Neural crest cell (in vitro differentiated cells): ENCODE measurements at places on chromosomes 16 and 17. TPM values are rescaled to one million over a fixed set of nuclear protein-coding genes. Genes with fewer than 3 reads are reported as not detected.

DNA sequence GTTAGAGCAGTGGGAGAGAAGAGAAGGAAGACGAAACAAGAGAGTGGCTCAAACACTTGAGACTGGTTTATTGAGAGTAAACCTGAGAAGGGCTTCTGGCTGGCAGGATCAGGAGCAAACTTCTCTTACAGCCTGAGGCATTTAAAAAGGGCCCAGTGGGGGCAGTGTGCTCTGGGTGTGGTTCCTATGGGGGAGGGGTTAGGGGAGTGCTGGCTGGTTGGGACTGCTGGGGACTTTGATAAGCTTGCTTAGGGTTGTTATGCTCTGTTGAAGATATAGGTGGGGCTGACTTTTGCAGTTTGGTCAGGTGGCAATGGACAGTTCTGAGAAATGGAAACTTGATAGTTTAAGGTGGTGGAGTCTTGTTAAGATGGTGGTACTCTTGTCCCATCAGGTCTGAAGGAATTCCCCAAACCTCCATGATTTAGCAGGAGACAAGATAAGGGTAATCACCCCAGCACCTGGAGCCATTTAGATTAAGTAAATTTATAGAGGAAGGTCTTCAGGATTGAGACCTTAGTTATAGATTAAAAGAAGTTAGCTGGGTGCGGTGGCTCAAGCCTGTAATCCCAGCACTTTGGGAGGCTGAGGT is 79.3 kb downstream of the EMP2 start:
- H3K4me3 ChIP-seq = no peak overlapping the region
- no peaks in the 10 kb centered on the region for H3K4me1 ChIP-seq
- H3K36me3 ChIP-seq = no peaks in the 10 kb centered on the region
- DNase-seq = no peak
- no peaks in the 10 kb centered on the region for H3K27me3 ChIP-seq
- H3K27ac ChIP-seq = no peak overlapping the region

DNA sequence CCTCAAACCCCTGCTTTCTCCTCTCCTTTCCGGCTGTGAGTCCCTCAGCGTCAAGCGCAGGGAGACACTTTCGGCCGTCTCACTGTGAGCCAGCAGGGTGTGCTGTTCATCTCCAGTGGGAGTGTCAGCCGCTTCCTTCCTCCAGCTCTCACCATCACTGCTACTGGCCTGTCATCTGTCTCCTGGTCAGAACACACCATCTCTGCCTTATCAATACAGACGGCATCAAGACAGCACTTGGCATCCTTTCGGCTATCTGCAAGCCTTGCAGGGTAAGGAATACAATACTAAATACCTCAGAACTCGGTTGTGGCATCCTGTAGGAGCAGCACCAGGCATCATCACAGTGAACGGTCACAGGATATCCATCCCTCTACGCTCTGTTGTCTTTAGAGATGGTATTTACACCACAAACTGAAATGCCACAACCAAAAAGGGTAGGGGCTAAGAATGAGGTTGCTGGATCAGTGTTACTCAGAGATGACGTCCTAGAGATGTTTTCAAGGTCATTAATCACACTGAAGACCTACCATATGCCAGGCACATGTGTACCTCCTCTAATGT is 20.7 kb upstream of the CMTM4 start:
- peak; percentile 48 for DNase-seq
- no peak overlapping the region for H3K4me3 ChIP-seq
- no peak overlapping the region for H3K27ac ChIP-seq
- H3K36me3 ChIP-seq = peaks cover 10% of the 10 kb centered on the region
- peaks cover 5% of the 10 kb centered on the region for H3K4me1 ChIP-seq

- H3K27me3 ChIP-seq = peaks cover 49% of the 10 kb centered on the region
- peak; percentile 49 for DNase-seq
- H3K36me3 ChIP-seq = no peaks in the 10 kb centered on the region
- H3K4me1 ChIP-seq = peaks cover 16% of the 10 kb centered on the region
- no peak within 1 kb of the TSS for H3K27ac ChIP-seq
- peak within 1 kb of the TSS; percentile 78 for H3K4me3 ChIP-seq
These were observed at the start of gene ASPHD1 for GRCh38 chr16:29900102-29900887. ASPHD1 (plus strand) TSS chr16:29900488; CDS start chr16:29900972, 484 bp downstream.

DNA sequence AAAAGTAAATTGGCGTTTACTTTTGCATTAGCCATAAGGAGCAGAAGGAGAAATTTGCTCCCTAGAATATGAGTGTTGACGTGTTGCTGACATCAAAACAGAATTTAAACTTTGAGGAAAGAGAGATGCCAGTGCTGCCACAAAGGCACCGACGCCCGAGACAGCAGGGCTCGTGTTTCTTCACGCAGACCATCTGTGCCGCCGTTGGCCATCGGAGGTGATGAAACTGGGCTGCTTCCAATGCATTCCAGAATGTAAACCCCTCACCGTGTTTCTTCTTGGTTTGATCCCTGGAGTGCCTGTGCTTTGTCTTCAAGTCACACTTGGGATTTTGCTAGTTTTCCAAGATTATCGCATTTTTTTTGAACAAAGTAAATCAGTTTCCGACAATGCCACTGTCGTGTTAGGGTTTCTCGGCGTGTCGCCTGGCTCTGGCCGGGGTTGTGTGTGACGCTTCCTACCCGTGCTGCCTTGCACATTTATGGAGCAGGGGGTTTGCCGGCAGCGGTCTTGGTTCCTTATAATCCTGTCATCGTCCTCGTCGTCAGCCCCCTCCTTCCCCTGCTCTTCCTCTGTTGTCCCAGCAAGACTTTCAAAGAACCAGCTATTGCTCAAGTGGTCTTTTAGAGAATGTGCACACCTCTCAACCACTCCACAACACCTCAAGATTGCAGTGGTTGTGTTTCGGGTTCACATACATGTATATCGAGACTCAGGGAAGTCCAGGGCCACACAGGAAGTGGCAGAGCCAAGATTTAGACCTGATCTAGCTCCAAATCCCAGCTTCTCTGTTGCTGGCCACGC is 103.9 kb downstream of the METRNL start:
- H3K4me1 ChIP-seq = peaks cover 11% of the 10 kb centered on the region
- H3K27me3 ChIP-seq = no peaks in the 10 kb centered on the region
- H3K4me3 ChIP-seq = no peak overlapping the region
- no peak overlapping the region for H3K27ac ChIP-seq
- no peaks in the 10 kb centered on the region for H3K36me3 ChIP-seq

DNA sequence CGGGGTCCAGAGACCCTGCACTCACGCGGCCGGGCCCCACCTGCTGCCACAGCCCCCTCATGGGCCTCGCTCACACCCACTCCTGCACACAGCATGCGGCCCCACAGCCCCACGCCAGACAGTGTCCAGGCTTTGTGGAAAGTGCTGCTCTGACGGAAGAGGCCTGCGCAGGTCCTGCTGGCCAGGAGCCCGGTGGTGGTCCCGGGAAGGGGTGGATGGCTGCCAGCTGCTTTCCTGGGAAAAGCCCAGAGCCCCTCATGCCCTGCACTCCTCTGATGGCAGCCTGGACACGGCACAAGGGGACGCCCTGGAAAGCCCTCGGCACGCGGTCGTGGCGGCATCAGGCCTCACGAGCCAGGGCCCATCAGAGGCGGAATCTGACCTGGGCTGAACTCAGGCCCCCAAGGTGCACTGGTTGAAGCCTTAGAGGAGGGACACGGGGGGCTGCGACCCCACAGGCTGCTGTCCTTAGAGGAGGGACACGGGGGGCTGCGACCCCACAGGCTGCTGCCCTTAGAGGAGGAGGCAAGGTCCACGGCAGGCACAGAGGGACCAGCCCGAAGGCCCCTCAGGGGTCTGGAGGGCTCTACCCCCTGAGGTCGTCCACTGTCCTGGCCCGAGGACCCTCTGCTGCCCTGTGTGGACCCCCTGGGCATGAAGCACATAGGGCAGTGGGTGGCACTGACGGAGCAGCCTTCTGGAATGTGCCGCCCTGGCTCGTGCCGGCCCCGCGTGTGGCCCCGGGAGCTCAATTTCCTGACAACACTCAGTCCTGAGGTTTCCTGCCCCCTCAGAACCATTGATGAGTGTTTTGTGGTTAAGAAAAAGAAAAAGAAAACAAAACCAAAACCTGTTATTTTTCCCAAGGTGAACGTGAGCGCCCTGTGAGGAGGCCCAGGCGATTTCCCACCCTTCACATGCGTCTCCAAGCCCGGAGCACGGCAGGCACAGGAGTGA is 22.1 kb downstream of the SOX8 start:
- no peak overlapping the region for H3K27ac ChIP-seq
- H3K36me3 ChIP-seq = no peaks in the 10 kb centered on the region
- H3K4me1 ChIP-seq = no peaks in the 10 kb centered on the region
- no peak overlapping the region for H3K4me3 ChIP-seq
- peaks cover 2% of the 10 kb centered on the region for H3K27me3 ChIP-seq

DNA sequence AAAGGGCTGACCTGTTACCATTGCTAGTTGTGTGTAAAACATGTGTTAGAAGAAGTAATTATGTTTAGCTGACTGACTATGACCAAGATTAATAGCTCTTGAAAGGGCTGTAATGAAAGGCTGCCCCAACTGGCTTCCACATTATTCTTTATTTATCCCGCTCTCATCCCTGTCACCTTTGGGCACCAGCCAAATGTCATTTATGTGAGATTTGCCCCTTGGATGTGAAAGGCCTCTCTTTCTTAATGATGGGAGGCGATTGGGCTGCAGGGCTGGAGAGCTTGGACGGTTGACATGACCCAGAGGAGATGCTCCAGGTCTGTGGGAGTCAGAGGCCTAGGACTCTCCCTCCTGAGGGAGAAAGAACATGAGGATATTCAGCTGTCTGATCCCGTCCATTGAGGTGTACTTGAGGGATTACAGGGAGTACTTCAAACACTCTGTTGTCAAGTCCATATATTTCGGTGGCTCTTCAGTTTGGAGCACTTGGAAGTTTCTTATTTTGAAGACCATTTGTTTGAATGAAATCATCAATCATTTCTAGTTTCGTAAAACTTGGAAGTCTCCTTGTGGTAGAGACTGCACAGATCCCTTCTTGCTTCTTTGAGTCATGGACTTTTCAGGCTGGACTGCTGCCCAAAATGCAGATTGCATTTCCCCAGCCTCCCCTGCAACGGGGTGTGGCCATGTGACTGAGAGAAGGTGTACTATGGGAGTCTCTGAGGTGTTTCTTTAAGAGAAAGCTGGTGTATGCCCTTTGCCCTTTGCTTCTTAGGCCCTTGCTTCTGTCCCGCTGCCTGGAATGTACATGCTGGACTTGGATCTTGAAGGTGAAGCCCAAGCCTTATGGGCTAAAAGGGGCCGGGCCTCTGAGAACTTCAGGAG is 51.3 kb downstream of the FTO start:
- H3K4me1 ChIP-seq = peaks cover 58% of the 10 kb centered on the region
- H3K4me3 ChIP-seq = peak overlapping the region; percentile 61
- H3K27me3 ChIP-seq = peaks cover 7% of the 10 kb centered on the region

- H3K4me3 ChIP-seq = no peak overlapping the region
- H3K36me3 ChIP-seq = no peaks in the 10 kb centered on the region
- no peak for DNase-seq
- peaks cover 4% of the 10 kb centered on the region for H3K4me1 ChIP-seq
- H3K27ac ChIP-seq = no peak overlapping the region
These were observed 19.4 kb downstream of the MYBBP1A start for GRCh38 chr17:4535667-4536258.

GRCh38 chr17:48492401-48493298 is 38.2 kb downstream of the HOXB1 start:
- no peak overlapping the region for H3K4me3 ChIP-seq
- no peaks in the 10 kb centered on the region for H3K4me1 ChIP-seq
- no peak overlapping the region for H3K27ac ChIP-seq
- H3K36me3 ChIP-seq = no peaks in the 10 kb centered on the region
- H3K27me3 ChIP-seq = peaks cover 94% of the 10 kb centered on the region

DNA sequence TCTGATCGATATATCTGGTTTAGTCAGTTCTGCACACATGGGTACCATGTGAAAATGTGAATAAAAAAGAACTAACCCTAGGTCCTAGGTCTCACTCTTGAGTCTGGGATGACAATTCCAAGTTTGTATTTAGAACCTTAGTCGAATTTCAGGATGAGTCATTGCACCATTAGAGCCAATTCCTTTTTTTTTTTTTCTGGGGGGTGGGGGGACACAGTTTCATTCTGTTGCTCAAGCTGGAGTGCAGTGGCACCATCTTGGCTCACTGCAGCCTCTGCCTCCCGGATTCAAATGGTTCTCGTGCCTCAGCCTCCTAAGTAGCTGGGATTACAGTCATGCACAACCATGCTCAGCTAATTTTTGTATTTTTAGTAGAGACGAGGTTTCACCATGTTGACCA is 41.6 kb downstream of the SPAG9 start:
- peaks cover 13% of the 10 kb centered on the region for H3K36me3 ChIP-seq
- no peaks in the 10 kb centered on the region for H3K27me3 ChIP-seq
- H3K4me3 ChIP-seq = no peak overlapping the region
- no peak for DNase-seq

GRCh38 chr17:42276609-42277341 is 584 bp upstream of the STAT5B start:
- peak; percentile 38 for DNase-seq
- H3K27ac ChIP-seq = no peak overlapping the region
- H3K36me3 ChIP-seq = no peaks in the 10 kb centered on the region
- no peaks in the 10 kb centered on the region for H3K27me3 ChIP-seq
- peaks cover 45% of the 10 kb centered on the region for H3K4me1 ChIP-seq
- peak overlapping the region; percentile 84 for H3K4me3 ChIP-seq

DNA sequence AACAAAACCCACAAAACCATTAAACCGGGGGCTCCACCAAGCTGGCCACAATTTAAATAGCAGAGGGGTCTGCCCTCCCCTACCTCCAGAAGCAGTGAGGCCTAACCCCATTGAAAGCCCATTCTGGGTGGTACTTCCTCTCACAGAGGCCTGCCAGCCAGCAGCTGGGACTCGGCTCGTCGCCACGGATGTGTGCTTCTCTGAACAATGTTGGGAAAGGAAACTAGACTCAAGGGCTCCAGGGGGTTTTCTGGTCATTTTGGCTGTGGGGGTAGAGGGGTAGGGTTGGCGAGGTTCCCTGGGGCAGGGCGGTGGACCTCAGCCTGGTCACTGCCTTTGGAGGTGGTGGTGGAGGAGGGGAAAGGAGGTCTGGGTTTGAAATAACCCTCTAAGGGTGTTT is 4.7 kb upstream of the PLCG2 start:
- H3K27ac ChIP-seq = no peak overlapping the region
- H3K27me3 ChIP-seq = peaks cover 29% of the 10 kb centered on the region
- DNase-seq = no peak
- peaks cover 3% of the 10 kb centered on the region for H3K4me1 ChIP-seq
- no peaks in the 10 kb centered on the region for H3K36me3 ChIP-seq

DNA sequence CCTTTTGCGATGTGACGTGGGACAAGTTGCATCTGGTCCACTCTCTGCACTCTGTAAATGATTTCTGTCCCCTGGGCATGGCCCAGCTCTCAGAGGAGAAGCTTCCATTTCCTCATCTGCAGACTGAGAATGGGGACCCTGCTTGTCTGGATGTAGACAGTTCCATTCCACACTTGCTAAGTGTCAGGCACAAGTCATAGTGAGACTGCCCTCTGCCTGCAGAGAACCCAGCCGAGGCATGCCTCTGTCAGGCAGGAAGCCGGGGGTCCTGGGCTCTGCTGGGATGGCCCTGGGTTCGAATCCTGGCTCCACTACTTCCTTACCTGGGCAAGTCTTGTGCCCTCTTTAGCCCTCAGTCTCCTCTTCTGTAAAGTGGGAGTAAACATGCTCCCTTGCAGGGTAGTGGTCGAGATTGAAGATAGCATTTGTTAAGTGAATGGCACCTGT is 4.1 kb downstream of the MAP2K3 start:
- H3K4me3 ChIP-seq = no peak overlapping the region
- H3K4me1 ChIP-seq = peaks cover 28% of the 10 kb centered on the region
- H3K36me3 ChIP-seq = no peaks in the 10 kb centered on the region
- no peak for DNase-seq
- no peak overlapping the region for H3K27ac ChIP-seq

MT3 gene
- not detected in 2 replicates for total RNA-seq

C16orf96 gene
- total RNA-seq = 0.30 and 0.32 TPM in 2 replicates
